ENCODE measurements at places on chromosomes 1 and 21.

GRCh38 chr1:35115459-35116383, 36.5 kb downstream of the ZMYM1 start:
- no peak for DNase-seq

DNA sequence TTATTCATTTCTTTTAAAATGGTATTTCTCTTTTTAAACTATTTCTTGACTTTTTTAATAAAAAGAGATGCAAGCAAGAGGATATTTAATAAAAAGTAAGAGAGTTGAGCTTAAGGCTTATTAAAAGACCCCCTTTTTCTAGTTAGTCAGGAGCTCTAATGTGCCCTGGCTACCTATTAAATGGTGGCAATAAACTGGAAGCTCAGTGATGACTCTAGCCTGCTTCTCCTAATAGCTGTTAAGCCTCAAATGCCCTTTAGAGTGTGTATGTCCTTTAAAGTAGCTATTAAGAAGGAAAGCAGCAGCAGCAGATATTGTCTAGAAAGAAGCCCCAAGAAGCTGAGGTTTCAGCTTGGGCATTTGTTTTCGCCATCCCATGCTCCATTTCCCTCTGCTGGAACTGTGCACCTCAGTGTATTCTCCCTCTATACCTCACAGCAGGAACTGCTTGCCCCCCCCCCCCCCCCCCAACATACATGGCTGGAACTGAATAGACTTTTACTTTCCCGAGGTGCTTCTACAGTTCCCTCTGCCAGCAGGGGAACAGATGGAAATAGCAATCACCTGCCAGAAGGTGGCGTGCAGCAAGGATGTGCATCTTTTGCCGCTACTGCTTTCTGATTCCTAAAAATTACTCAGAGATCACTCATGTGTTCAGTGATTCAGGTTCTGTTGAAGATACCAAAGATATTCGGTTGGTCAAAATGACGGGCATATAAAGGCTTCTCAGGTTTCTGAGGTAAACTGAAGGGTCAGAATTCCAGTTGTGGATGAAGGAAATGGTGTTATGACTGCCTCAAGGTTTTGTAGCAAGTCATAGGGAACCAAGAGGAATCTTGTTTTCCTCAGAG, 2.5 kb downstream of the RGS4 start:
- peak; percentile 75 for DNase-seq

DNA sequence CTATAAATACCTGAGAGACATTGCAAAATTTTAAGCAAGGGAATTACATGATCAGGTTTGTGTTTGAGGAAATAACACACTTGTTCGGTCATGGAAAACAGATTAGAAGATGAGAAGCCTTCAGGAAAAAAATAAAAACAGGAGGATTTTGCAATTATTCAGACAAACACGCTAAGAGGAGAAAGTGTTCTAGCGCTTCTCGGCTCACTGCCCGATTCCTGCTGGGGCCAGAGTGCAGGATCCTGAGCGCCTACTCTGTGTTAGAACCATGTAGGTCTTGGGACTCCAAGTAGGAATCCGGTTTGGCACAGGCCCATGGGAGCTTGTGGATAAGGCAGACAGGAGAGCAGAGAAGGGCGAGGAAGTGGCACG, 8.1 kb upstream of the PRELP start:
- peak; percentile 61 for DNase-seq

GRCh38 chr1:58340185-58340584, 206.3 kb downstream of the OMA1 start:
- DNase-seq: no peak

DNA sequence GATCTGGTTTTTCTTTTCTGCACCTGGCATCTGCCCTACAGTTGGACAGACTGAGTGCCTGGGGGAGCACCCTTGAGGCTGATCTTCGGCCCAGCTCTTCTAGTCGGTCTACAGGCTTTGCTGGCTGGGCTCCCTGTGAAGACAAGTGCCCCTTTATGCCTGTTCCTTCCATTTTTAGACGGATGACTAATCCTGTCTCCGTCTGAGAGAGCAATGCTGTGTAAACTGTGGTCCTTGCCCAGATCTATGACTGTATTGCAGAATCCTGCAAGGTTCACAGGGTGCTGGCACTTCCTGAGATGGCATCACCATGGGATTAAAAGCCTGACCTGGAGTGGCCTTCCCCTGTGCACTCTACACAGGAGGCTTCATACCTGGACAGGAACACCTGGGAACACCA, 47.6 kb upstream of the SAMD13 start:
- DNase-seq: peak; percentile 82

DNA sequence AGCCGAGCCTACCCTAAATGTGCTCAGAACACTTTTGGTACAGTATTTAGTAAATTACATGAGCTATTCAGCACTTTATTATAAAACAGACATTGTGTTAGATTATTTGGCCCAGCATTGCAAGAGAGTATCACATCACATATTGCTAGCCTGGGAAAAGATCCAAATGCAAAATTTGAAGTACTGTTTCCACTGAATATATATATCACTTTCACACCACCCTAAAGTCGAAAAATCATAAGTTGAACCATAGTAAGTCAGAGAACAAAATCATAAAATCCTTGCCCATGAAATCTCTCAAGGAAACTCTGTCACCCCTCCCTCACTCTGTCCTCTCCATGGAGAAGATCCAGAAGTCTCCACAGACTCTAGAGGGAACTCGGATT, 33.1 kb downstream of the RGS8 start:
- DNase-seq: no peak

DNA sequence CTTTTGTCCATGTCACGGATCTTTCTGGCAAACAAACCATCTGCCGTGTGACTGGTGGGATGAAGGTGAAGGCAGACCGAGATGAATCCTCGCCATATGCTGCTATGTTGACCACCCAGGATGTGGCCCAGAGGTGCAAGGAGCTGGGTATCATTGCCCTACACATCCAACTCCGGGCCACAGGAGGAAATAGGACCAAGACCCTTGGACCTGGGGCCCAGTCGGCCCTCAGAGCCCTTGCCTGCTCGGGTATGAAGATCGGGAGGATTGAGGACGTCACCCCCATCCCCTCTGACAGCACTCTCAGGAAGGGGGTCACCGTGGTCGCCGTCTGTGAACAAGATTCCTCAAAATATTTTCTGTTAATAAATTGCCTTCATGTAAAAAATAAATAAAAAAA, 35.9 kb upstream of the NBL1 start:
- DNase-seq: no peak

DNA sequence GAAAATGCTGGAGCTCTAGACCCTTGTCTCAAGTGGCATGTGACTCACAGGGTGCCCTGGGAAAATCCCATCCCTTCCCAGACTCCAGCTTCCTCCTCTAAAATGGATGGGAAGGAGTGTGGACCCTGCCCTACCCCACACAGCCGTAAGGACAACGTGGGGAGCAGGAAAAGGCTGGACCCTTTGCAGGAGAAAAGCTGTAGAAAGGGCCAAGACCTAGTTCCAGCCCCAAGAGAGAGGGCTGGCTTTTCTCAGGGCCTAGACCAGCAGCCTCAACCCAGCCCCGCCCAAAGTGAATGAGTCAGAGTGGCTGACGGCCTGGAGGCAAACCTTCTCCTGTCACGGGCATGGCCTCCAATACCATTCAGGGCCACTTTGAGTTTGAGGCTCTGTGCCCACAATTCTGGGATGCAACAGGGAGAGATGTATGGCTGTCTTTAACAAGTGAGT, 1.1 kb downstream of the LAMB3 start:
- peak; percentile 52 for DNase-seq

GRCh38 chr1:57423135-57423655, 665 bp downstream of the DAB1 start:
- no peak for DNase-seq

GRCh38 chr21:20443558-20444155, 554.6 kb upstream of the NCAM2 start:
- DNase-seq: no peak

- no peak for DNase-seq
Observed at GRCh38 chr1:41862384-41863221, 56.1 kb downstream of the HIVEP3 start.

DNA sequence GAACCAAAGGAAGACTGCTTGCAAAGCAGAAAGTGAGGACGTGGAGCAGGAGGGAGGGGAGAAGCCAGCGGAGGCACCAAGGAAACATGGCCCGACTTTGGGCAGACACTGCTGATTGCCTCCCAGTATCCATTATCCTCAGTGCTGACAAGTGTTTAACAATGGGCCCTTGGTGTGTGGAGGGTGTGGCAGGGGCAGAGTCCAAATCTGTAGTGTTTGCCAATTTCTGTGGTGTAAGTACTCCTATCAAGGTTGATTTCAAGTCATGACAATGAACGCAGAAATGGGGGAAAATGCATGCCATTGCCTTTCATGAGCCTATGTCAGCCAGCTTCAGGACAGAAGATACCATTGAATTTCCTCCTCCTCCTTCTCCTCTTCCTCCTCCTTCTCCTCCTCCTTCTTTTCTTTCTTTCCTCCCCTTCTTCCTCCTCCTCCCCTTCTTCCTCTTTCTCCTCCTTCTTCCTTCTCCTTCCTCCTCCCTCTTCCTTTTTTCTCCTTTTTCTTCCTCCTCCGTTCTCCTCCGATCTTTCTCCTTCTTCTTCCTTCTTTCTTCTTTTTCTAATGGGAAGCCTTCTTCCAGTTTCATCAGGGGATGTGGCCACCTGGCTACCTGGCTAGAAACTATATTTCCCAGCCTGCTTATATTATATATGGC, 10.3 kb upstream of the PHC2 start:
- no peak for DNase-seq

- no peak for DNase-seq
Observed at GRCh38 chr1:3714814-3715213, 37.4 kb upstream of the CCDC27 start.

- DNase-seq: no peak
Observed at GRCh38 chr1:183417772-183418491, at the start of gene NMNAT2. NMNAT2 (minus strand) TSS chr1:183418380; CDS start chr1:183418267, 113 bp downstream.

- DNase-seq: no peak
Observed at GRCh38 chr21:45934085-45934484, 47.5 kb upstream of the COL6A1 start.

DNA sequence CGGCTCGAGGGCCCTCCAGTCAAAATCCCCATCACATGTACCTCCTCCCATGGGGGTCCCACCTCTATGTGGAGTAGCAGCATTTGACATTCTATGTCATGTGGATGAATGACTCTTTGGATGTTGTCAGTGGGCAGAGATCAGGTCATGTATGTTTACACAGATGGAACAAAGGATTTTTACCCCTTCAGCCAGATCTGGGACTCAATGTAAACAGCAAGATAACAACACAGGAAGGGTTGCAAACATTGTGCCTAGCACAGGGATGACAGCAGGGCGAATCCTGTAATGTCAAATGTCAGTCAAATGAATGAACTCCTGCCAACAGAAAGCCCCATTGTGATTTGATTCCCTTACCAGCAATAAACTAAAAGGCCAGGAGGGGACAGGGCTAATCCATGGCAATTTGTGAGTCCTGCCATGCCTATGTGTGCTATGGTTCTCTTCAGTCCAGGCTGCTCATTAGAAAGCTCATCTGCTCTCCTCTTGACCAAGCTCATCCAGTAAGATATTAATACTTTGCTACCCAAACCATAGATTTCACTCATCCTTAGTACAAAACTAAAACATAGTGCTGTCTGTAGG, 60.3 kb downstream of the PGBD5 start:
- no peak for DNase-seq

DNA sequence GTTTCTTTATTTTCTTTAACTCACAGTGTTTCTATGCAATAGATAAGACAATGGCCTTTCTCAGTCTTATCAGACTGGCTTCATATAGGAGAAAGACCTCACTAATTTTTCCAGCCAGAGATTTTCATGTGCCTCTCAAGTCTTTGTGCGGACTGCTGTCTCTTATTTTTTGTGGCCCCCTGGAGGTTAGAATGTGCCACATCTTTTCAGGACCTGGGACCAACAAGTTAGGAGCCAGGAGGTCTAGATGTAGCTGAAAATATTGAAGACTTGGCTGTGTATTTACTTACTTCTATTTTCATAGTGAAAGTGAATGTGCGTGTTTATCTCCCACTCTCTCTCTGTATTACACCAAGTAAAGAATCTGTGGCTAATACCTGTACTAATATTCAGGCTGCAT, 42.1 kb upstream of the CFHR3 start:
- DNase-seq: no peak

- no peak for DNase-seq
Observed at GRCh38 chr1:212237651-212238050, 47.6 kb upstream of the PPP2R5A start.

GRCh38 chr1:45928486-45929205, 125.2 kb downstream of the MAST2 start:
- no peak for DNase-seq

DNA sequence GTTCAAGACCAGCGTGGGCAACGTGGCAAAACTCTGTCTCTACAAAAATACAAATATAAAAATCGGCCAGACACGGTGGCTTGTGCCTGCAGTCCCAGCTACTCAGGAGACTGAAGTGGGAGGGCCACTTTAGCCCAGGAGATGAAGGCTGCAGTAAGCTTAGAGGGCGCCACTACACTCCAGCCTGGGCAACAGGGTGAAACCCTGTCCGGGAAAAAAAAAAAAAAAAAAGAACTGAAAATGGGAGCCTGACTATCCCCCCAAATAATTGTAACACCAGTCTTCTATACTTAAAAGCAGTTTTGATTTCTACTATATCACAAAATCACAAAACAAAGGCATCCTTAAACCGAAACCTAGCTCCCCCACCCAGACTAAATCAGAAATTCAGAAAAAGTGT, 60.3 kb downstream of the CDC42BPA start:
- no peak for DNase-seq

DNA sequence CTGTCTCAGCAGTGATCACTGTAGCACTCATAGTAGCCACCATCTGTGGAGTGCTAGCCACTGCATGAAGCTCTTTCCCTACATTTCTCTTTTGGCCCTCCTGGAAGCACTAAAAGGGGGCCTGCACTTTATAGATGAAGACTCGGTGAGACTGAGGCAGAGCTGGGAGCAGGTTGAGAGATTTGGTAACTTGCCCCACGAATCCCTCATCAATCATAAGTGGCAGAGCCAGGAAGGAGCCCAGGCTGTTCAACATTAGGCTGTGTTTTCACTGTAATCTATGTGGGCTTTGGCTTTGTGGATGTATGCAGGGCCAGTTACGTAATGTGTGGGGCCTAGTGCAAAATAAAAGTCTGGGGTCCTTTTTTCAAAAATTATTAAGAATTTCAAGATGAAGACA, 13.3 kb upstream of the ETV3 start:
- DNase-seq: no peak

DNA sequence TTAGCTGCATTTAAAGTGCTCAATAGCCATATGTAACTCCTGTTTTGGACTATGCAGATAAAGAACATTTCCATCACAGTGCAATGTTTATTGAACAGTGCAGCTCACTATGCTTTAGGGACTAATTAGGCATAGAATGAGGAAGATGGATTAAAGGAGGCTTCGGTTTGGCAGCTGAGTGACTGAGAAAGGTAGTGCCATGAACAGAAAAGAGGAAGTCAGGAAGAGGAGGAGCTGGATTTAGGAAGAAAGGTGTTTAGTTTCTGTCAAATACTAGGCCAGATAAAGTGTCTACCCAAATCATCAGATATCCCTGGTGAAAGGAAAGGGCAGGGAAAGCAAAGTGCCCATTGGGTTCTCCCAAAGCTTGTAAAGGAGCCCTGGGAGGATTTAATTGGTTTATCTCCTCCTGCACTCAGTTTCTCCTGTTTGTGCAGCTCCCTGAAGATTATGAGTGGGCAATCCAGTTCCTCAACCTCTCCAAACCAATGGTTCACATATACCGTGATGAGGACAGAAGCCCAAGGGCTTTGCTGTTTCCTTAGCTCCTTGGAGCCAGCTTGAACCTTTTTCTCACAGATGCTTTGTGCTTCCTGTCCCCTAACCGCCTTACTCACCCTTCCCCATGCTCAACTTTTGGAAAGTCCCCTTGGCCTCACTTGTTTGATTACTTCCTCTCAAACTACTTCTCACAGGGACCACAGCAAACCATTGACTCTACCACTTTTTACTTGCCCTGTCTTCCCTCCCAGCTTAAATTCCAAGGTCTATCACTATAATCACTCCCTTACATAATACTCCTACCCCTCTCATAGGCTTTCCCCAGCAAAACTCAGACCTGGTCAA, 3.5 kb upstream of the RAP1A start:
- no peak for DNase-seq
